Activated CD8-positive, alpha-beta T cell treated with anti-CD3 and anti-CD28 coated beads, Interleukin-2, amount 10 ng/mL, durations not matched to agents 7 days and 5 days (primary cell): ENCODE measurements at places on chromosomes 7 and 10.

DNA sequence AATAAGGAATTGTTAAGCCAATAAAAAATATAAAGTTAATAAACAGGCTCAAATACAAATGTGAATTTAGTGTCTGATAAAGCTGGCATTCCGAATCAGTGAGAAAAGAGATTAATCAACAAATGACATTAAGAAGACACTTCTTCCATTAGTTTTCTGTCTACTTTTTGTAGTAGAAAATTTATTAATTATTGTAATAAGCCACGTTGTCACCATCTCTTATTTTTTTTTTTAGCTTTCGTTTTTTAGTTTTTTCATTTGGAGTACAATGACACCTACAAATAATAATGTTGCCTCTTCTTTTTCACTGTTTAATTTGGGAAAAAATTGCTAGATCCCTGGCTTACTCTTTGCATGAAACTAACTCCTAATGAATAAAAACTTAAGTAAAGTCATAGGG is 46.8 kb upstream of the STEAP1B start:
- DNase-seq: no peak

DNA sequence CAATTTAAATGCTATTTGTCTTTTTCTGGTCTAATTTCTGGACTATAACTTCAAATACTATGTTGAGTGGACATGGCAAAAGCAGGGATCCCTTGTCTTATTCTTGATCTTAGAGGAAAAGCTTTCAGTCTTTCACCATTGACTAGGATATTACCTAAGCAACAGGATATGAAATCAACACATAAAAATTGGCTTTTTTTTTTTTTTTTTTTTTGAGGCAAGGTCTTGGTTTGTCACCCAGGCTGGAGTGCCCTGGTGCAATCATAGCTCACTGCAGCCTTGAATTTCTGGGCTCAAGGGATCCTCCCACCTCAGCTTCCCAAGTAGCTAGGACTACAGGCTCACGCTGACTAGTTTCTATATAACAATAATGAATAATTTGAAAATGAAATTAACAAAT is 90.8 kb downstream of the JMJD1C start:
- no peak for DNase-seq

GRCh38 chr7:6376820-6377219 is 70.9 kb downstream of the DAGLB start:
- no peak for DNase-seq

GRCh38 chr10:15703151-15703880 is 16.4 kb downstream of the ITGA8 start:
- no peak for DNase-seq

GRCh38 chr7:72437610-72438009 is 25.5 kb upstream of the CALN1 start:
- no peak for DNase-seq
